ENCODE measurements at places on chromosomes 16 and 17.

DNA sequence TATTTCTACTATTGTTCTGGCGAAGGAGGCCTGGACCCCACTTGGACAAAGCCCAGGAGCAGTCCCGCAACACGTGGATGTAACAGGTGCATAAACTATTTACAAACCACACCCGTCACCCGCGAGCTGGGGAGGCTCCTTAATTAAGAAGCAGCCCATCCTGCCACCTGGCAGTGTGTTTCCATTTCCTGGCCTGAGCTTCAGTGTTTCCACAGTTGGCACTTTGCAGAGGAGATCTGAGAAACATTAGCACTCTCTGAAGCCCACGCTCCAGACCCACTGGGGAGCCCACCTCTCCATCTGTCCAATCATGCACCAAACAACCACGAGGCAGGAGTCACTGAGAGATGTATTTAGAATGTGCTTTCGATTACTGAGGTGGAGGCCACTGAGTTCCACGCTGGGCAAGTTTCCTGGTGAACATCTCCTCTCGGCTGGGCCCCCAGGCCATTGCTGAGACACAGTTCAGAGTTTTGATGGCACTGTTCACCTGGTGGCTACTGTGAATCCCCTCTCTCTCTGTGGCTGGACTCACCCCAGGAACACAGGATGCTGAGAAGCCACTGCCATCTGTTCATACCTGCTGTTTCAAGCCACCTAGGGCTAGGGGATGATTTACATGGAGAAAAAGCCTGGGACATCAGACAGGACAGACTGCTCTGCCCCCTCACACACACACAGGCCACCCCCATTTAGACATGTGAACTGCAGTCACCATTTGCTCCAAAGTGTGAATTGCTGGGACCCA lies 129.1 kb downstream of the AIPL1 start:
- DNase-seq: no peak

- DNase-seq: peak; percentile 40
Measured at GRCh38 chr17:63641692-63642448, 19.7 kb downstream of the MAP3K3 start.

DNA sequence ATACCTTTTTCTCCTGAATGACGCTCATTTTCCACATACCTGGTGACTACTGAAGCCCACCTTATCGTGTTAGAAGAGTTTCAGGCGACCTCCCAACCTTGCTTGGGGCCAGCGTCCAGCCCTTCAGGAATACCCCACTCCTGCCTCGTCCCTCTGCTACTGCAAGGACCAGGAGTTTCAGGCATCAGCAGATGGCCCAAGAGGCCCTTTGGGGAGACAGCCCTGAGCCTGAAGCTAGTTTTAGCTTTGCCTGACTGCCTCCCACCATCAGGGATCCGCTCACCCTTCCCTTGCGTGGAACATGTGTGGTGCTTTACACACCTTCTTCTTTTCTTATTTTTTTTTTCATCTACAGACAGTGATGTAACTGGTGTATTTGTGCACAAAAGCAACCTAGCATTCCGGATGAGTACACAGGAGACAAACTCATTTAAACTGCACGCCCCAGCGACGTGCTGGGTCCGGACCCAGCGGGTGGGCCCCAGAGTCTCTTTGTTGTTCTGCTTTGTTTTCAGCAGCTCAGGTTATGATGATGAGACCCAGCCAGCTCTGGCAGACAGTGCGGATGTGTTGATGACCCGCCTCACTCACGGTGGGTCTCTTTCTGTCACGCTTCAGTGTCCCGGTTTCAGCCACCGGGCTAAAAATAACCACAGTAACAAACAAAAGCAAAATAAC lies 242.4 kb downstream of the C16orf95 start:
- no peak for DNase-seq

GRCh38 chr17:38351412-38352222 lies at the start of gene SOCS7:
SOCS7 (plus strand) TSS chr17:38351844; CDS start chr17:38352053, 209 bp downstream.
- peak; percentile 75 for DNase-seq

GRCh38 chr16:69741951-69742904 lies 12.5 kb downstream of the NOB1 start:
- DNase-seq: no peak

Measured in GF-D8 (cell line).